RPMI7951 (cell line): ENCODE measurements at places on chromosomes 5 and 9.
A peak's percentile ranks its signal among the peaks of the same experiment; 100 is the strongest.

DNA sequence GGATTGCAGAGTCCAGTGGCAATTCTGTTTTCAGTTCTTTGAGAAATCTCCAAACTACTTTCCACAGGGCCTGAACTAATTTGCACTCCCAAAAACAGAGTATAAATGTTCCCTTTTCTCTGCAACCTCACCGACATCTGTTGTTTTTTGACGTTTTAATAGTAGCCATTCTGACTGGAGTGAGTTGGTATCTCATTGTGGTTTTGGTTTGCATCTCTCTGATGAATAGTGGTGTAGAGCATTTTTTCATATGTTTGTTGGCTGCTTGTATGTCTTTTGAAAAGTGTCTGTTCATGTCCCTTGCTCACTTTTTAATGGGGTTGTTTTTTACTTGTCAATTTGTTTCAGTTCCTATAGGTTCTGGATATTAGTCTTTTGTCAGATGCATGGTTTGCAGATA, 72.6 kb downstream of the PALM2AKAP2 start:
- peak; percentile 53 for DNase-seq

DNA sequence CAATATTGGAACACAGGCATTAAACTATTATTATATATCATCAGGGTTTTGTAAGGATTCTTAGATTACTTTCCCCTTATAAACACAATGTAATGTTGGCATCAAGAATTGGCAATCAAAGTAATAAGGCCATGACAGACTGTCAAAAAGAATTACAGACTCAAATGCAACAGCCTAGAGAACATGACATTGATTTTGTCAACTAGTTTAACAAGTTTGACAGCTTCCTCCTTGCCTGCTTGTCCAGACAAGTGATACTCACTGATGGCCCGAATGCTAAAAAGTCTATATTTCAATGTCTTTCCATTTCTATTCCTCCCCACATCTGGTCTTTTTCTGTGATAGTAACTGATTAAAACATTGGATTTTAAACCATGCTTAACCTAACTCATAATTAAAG, 6.4 kb upstream of the ANKRD31 start:
- no peak for DNase-seq

- DNase-seq: no peak
These were observed 15.1 kb downstream of the PRKACG start for GRCh38 chr9:68998812-68999211.

- DNase-seq: no peak
These were observed 798 bp downstream of the MEGF9 start for GRCh38 chr9:120713257-120714087.

- peak; percentile 36 for DNase-seq
These were observed 111.8 kb downstream of the HMHB1 start for GRCh38 chr5:143923634-143924266.

DNA sequence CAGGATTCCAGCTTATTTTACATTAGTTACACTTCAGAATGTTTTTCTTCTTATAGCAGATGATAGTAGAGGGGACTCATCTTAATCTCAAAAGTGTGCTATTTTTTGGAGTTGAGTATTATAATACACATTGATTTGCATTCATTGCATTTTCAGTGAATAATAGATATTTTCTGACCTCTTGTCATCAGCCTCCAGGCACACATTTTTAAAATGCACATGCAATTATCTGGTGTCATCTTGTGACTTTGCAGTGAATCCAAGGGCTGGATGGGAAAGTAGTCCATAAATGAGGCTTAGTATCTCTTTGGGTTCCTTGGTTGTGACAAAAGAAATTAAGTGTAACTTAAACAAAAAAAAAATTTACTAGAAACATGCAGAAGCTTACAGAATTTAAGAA, 28.1 kb upstream of the POU4F3 start:
- DNase-seq: no peak

DNA sequence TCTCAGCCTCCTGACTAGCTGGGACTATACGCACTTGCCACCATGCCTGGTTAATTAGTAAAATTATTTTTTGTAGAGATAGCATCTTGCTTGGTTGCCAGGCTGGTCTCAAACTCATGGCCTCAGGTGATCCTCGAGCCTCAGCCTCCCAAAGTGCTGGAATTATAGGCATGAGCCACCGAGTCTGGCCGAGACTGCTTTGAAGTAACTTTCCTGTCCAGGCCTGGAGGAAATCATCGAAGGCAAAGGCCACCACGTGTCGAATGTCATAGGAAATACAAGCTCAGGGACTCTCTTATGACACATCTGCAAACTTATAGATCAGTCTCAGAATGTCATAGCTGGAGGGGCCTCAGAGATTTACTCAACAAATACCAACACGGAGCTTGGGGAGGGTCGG, 25.1 kb downstream of the RAPGEF1 start:
- no peak for DNase-seq

DNA sequence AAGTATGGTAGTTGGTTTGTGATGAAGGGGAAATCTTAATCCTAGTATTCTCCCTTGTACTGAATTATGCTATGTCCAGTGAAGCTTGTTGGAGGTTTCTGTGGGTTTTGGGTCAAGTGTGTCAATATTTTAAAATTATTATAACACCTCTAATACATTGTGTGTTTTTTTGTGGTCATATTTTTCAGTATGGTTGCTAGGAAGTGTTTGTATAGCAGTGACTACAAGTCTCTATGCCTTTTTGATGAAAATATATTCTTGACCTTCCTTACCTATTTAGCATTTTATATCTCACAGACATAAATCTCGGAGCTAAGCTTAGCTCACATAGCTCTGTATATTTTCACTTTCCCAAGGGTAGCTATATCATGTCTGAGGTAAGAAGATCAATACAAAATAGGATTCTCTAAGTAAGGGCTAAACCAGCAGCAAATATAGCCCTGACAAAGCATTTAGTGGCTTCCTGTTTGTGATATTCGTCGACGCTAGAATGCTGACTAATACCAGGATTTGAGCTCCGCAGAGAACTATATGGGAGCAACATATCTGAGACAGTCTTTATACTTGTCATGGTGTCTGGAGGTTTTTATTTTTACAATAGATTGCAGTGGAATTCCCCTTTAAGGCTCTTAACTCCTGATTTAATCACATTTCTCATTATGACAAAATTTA, 82.3 kb downstream of the MACIR start:
- DNase-seq: peak; percentile 2

GRCh38 chr5:122500245-122501088, 188.4 kb downstream of the SNCAIP start:
- DNase-seq: peak; percentile 48

DNA sequence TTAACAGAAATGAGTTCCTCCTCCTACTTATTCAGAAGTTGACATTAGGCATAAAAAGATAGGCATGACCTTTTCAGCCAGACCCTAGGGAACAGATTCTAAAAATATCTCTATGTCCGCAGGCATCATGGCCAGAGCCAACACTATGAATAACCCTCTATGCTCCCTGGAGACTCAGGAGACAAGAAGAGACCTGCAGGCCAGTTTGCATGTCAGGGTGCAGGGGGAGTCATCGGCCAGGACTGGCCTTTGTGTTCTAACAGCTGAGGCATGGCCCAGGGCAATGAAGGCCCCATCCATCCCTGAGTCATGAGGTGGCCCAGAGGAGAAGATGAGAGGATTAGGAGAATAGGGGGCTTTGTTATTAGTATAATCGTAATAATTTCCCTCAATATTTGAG, 93.8 kb downstream of the TMEM215 start:
- peak; percentile 55 for DNase-seq

DNA sequence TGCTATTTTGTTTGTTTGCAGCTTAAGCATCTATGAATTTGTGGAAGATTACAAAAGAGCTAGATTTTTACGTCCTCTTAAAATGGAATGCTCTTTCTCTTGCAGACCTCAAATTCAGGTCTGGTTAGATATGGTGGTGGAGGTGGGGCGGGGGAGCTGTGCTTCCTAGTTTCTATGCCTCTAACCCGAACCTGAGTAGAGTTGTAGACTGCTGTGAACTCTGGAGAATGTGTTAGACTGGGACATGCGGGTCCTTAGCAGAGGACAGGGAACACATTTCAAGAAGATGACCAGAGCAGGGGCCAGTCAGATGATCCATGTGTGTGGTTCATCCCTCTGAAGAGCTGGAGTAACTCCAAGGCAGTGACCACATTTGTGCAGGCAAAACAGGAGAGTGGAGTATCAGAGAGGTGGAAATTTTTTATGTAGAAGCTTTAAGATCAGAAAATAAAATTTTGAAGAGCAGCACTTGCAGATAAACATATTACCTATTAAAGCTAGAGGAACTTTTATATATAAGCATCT, 154.9 kb downstream of the FAM174A start:
- no peak for DNase-seq

DNA sequence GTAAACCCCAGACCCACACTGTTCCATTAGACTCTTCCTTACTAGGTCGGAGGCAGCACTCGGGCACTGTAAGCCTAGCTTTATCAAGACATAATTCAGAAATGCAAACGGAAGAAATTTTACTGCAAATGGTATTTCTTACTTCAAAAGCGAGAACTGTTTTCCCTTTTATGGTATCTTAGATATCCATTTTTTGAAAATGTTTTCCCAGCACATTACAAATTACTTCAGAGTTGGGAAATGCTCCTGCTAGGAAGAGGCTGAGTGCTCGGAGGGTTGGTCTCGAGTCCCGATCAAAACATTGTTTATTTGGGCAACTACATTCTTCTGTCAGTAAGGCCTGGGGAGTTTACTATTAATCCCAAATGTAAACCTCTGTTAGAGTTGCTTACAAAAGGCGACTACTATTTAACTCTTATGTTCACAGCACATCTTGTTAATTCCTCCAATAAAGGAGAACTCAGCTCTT, 332.9 kb downstream of the CWC27 start:
- DNase-seq: no peak

- DNase-seq: no peak
These were observed 590.4 kb upstream of the WWC1 start for GRCh38 chr5:167701051-167701450.

GRCh38 chr5:129001841-129002526, 36.7 kb downstream of the SLC27A6 start:
- no peak for DNase-seq

DNA sequence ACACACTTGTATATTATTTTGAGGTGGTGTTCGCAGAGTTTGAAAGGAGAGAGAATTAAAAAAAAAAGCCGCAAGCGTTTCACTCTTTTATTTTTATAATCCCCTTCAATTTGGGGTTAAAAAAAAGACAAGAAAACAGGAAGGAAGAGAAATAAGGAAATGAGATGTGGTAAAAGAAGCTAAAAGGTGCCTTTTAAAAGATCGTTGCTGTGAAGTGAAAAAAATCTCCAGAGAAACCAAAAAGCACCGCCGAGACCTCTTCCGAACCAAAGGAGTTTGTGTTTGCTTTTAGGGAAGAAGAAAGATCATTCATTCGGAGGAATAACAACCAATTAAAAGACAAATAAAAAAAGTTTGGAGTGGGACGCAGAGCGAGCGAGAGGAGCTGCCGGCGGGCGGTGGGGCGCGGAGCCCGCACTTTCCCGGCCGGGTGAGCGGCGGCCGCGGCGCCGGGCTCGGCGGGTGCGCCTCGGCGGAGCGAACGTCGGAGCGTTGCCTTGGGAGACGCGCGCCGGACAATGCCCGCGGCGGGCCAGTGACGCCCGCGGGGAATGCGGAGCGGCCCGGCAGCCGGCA, 355 bp downstream of the TLE4 start:
- DNase-seq: no peak

DNA sequence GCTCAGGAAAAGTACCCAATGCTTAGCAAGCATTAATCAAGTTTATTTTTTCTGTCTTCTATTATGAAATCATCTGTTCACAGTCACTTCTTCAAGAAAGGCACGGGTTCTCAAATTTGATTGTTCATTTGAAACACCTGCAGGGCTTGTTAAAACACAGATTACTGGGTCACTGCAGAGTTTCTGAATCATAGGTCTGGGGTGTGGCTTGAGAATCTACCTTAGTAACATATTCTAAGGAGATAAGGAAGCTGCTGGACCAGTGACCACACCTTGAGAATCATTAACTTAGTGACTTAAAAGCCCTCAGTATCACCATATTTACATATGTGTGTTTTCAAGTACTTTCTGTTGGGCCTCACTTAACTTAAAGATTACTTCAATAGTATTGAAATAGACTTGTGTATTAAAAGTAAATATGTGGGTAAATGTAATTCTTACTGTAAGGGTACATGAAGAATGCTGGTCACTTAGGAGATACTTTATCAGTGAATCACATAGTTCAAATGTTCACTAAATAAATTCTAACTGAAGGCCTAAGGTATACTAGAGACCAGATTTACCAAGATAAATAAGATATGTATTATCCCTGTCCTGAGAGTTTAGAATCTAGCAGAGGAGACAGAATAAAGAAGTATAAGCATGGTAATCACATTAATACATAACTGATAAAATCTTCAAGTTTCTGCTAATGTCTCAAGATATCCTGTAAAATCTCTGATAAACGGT, 1342.1 kb upstream of the C9orf72 start:
- DNase-seq: no peak

DNA sequence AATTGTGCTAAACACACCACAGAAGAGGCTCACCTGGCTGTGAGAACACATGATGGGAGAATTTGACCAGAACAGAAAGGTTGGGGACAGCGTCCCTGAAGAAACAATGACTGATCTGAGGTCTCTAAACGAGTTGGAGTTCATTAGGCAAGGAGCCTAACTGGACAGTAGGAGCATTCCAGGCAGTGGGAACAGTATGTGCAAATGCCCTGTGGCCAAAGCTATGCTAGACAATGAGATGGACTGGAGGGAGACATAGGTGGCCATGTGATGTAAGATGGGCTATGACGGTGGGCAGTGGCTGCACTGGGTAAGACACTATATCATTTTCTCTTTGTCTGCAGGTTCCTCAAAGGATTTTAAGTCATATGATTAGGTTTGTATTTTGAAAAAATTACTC, 95.1 kb upstream of the ARAP3 start:
- no peak for DNase-seq

- DNase-seq: peak; percentile 68
These were observed 3.8 kb downstream of the CREB3 start for GRCh38 chr9:35736201-35736633.

- no peak for DNase-seq
These were observed 84.9 kb downstream of the PRELID2 start for GRCh38 chr5:145750199-145750598.

DNA sequence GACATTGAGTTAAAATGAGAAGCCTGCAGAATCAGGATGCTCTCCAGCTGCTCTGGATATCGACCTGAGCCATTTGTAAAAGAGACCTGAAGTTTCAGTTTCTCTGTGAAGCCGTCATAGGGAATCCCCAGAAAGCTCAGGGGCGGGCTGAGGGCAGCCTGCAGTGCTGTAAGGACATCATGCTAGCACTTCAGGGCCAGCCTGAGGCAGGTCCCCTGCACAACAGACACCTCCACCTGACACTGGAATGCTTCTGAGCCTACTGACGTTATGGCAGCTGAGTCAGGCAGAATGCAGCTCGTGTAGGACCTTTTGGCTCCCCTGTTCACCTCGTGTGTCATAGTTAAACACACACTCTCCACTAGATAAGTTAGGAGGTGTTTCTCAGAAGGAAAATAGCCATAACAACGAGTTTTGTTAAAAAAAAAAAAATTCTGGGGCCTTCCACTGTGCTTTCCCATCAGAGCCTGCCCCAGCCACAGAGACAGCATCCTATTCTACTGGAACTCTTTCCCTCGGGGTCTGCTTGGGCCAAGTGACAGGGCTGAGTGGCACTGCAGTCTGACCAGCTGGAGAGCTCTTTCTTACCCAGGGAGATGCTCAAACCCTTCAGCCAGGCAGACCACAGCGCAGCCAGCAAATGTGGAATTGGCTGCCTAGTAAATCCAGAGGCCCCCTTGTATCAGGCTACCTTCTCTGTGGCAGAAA, 354.9 kb downstream of the DIRAS2 start:
- no peak for DNase-seq

GRCh38 chr5:55895346-55895745, 44.2 kb downstream of the IL31RA start:
- DNase-seq: no peak

- DNase-seq: no peak
These were observed 16.1 kb downstream of the RORB start for GRCh38 chr9:74513221-74513620.
